ENCODE measurements at places on chromosomes 4 and X.

DNA sequence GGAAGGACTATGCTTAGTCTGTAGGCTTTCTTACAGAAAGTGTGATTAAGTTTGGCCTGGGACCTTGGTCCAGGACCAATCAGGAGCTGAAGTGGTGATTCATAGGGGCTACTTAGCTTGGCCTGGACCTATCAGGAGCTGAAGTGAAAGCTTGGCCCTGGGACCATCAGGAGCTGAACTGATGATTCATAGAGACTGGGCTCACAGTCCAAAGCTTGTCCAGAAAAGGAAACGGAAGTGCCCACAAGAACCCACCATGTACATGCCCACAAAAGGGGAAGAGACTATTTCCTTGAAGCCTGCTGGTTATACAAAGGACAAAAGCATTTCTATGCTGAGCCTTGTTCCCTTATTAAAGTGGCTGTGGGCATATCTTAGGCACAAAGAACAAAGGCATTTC is 12.6 kb downstream of the TENT5D start:
- DNase-seq: no peak

- DNase-seq: no peak
Observed at GRCh38 chr4:169272265-169272886, 1.6 kb upstream of the SH3RF1 start.

GRCh38 chrX:36462142-36462541 is 542.6 kb downstream of the CFAP47 start:
- DNase-seq: no peak

DNA sequence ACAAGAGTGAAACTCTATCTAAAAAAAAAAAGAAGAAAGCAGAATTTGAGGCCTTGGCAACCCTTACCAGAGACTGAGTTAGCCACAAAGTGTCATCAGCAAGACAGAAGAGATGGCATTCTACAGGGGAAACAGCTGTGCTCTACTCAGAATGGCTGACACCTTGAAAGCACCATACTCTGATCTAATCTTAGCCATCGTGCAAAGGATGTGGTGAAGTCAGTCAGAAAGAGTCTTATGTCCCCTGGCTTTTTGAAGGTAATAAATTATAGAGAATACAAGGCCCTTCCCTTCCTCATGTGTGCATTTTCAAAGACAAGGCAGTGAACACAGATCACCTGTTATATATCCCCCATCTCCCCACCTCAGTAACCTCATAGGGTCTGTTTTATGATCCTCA is 13.2 kb downstream of the CLNK start:
- DNase-seq: no peak

DNA sequence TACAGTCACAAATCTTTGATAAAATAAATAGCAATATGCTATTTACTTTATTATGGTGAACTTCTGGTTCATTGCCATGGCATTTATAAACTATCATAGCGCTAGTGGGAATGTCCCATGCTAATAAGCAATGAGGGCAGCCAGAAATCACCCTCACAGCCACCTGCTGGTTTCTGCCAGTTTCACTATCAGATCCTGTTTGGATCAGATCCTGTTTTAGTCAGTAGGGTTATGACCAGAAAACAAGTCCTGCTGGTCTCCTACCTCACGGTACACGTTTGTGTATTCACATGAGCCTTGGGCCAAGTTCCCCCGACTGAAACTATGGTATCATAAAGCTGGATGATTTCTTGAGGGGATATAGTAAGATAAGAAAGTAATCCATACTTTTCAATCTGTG is 17.7 kb downstream of the FOXR2 start:
- no peak for DNase-seq

DNA sequence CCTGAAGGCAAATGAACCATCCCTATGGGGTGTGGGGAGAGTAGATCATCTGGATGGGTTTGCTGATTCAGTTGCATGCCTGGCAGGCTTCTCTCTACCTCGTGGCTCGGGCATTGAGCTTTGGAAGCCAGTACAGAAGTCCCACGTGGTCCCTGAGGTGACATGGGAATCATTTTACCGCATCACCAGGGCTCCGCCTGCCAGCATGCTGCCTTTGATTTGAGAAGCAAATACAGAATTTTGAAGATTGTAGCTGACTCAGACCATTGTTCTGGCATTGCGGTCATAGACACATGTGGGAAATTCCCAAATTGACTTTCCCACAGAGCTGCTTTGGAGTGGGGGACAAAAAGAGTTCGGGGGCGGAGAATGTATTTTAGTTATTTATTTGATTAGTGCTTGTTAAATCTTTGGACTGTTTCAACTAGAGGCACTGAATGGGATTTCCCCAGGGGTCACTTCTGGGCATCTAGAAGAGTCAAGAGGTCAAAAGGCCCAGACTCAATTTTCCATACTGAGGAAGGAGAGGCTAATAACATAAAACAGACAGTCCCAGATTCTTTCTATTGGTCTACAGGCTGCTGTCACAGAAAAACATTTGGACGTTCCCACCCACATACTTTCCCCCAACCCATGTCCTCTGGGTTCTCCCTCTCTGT is 79.3 kb downstream of the NHSL2 start:
- no peak for DNase-seq

- no peak for DNase-seq
Observed at GRCh38 chr4:150664935-150665334, 83.0 kb downstream of the MAB21L2 start.

- no peak for DNase-seq
Observed at GRCh38 chr4:135359128-135359527, 1157.5 kb upstream of the PABPC4L start.

GRCh38 chrX:44903107-44903506 is 30.1 kb downstream of the KDM6A start:
- no peak for DNase-seq

- no peak for DNase-seq
Observed at GRCh38 chr4:124505211-124505610, 207.3 kb downstream of the ANKRD50 start.
